ENCODE measurements at places on chromosomes 16 and 17. TPM values are rescaled to one million over a fixed set of nuclear protein-coding genes. Genes with fewer than 3 reads are reported as not detected.

GRCh38 chr16:79792664-79793351 is 192.3 kb upstream of the MAF start:
- no peaks in the 10 kb centered on the region for H3K27me3 ChIP-seq
- no peak for DNase-seq
- H3K36me3 ChIP-seq: no peaks in the 10 kb centered on the region

GRCh38 chr17:48499248-48499647 is 31.6 kb downstream of the HOXB1 start:
- no peaks in the 10 kb centered on the region for H3K36me3 ChIP-seq
- H3K4me3 ChIP-seq: no peak overlapping the region
- H3K27ac ChIP-seq: no peak overlapping the region

- H3K4me3 ChIP-seq: no peak overlapping the region
- no peak for DNase-seq
- no peak overlapping the region for H3K27ac ChIP-seq
- H3K4me1 ChIP-seq: no peaks in the 10 kb centered on the region
- H3K36me3 ChIP-seq: no peaks in the 10 kb centered on the region
Observed at GRCh38 chr16:20925751-20926150, 25.2 kb downstream of the LYRM1 start.

- no peaks in the 10 kb centered on the region for H3K36me3 ChIP-seq
- no peak overlapping the region for H3K4me3 ChIP-seq
- no peaks in the 10 kb centered on the region for H3K27me3 ChIP-seq
Observed at GRCh38 chr17:15886804-15887203, 58.1 kb upstream of the ADORA2B start.

- H3K27me3 ChIP-seq: no peaks in the 10 kb centered on the region
- no peaks in the 10 kb centered on the region for H3K4me1 ChIP-seq
- no peak for DNase-seq
- H3K27ac ChIP-seq: no peak overlapping the region
Observed at GRCh38 chr16:21610006-21610544, 10.7 kb downstream of the METTL9 start.

DNA sequence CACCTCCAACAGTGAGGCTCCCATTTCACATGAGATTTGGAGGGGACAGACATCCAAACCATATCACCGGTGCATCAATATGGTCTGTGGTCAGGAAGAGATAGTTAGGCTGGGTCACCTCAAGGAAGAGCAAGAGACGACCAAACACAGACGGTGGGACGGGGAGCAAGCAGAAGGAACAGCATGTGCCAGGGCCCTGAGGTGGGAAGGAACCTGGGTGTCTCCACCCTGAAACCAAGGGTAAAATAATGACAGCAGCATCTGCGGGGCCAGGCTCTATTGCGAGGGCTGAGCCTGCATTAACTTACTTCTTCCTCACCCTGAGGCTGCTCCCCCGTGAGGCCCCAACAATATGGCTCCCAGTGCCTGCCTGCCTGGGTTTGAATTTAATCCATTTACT is 8.9 kb upstream of the PRSS21 start:
- DNase-seq: no peak
- H3K36me3 ChIP-seq: no peaks in the 10 kb centered on the region
- H3K4me3 ChIP-seq: no peak overlapping the region
- peaks cover 9% of the 10 kb centered on the region for H3K4me1 ChIP-seq

GRCh38 chr17:82832411-82832810 is 7.4 kb downstream of the ZNF750 start:
- peaks cover 8% of the 10 kb centered on the region for H3K4me1 ChIP-seq
- peaks cover 85% of the 10 kb centered on the region for H3K36me3 ChIP-seq
- no peak overlapping the region for H3K27ac ChIP-seq
- no peak overlapping the region for H3K4me3 ChIP-seq
- DNase-seq: no peak

GRCh38 chr16:85138825-85139627 is 26.8 kb upstream of the CIBAR2 start:
- peaks cover 16% of the 10 kb centered on the region for H3K4me1 ChIP-seq
- no peaks in the 10 kb centered on the region for H3K36me3 ChIP-seq
- no peak overlapping the region for H3K27ac ChIP-seq
- no peak for DNase-seq

DNA sequence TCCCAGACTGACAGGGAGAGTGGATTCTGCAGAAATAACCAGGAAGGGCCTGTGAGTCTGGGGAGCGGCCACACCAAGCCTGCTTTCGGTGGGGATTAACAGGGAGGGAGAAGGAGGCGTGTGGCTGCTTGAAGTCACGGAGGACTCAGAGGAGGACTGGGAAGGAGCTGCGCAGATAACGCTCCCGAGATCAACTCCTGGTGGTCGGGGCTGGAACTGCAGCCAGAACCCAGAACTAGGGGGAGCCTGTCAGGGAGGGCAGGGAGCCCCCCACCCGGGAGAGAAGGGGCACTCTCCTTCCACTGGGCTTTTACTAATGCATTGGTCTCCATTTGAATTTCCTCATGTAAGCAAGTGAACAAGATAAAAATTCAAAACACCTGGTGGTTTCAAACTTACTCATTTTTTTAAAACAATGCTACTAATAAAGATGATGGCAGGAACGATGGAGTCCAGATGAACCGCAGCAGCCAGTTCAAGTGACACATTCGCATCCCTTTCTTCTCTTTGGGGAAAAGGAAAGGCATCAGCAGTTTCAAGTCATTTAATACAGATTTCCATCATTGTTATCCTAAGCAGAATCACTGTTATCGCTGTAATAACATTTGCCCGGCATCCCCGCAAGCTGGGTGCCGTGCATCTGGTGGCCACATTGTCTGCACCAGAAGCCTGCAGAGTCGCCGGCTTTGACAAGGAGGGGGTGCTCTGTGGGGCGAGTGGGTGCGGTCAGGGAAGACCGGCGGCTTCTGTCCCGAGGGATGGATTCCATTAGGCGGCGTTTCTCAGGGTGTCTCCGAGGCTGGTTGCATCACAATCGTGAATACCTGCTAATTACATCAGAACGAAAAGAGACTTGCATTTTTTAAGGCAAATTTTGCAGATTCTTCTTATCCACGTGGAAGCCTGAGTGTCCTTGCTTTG is 183.0 kb downstream of the FOXL1 start:
- no peak for DNase-seq
- H3K4me3 ChIP-seq: no peak overlapping the region
- H3K36me3 ChIP-seq: no peaks in the 10 kb centered on the region

GRCh38 chr16:87960852-87961251 is 9.6 kb downstream of the BANP start:
- H3K36me3 ChIP-seq: no peaks in the 10 kb centered on the region
- no peaks in the 10 kb centered on the region for H3K27me3 ChIP-seq
- DNase-seq: no peak
- H3K4me3 ChIP-seq: no peak overlapping the region
- no peak overlapping the region for H3K27ac ChIP-seq
- H3K4me1 ChIP-seq: peaks cover 17% of the 10 kb centered on the region

- H3K27me3 ChIP-seq: no peaks in the 10 kb centered on the region
- H3K4me3 ChIP-seq: no peak overlapping the region
- peak overlapping the region; percentile 64 for H3K27ac ChIP-seq
- H3K36me3 ChIP-seq: no peaks in the 10 kb centered on the region
Observed at GRCh38 chr16:23362460-23363317, 60.6 kb downstream of the SCNN1B start.

- H3K36me3 ChIP-seq: no peaks in the 10 kb centered on the region
- no peaks in the 10 kb centered on the region for H3K27me3 ChIP-seq
- no peak for DNase-seq
- peaks cover 18% of the 10 kb centered on the region for H3K4me1 ChIP-seq
- H3K4me3 ChIP-seq: no peak overlapping the region
Observed at GRCh38 chr17:62892870-62893338, 73.1 kb upstream of the TANC2 start.

DNA sequence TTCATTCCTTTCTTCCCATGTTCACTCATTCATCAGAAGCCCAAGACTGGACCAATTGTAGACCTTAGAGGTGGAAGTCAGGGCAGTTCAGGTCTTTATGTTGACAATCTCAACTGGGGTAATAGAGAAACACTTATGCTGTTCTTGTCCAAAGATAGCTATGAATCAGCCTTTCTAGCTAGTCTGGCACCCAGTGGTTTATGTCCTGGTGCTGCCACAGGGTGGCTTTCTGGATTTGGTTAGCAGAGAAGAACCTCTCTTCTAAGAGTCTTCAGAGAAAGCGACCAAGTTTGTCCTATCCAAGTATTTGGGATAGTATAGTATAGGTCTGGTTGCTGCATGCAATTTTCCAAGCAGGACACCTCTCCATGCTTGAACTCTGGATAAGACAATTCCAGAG is 83.3 kb downstream of the NOG start:
- H3K4me3 ChIP-seq: no peak overlapping the region
- H3K27ac ChIP-seq: no peak overlapping the region
- no peak for DNase-seq
- H3K4me1 ChIP-seq: no peaks in the 10 kb centered on the region
- no peaks in the 10 kb centered on the region for H3K36me3 ChIP-seq
- H3K27me3 ChIP-seq: no peaks in the 10 kb centered on the region

DNA sequence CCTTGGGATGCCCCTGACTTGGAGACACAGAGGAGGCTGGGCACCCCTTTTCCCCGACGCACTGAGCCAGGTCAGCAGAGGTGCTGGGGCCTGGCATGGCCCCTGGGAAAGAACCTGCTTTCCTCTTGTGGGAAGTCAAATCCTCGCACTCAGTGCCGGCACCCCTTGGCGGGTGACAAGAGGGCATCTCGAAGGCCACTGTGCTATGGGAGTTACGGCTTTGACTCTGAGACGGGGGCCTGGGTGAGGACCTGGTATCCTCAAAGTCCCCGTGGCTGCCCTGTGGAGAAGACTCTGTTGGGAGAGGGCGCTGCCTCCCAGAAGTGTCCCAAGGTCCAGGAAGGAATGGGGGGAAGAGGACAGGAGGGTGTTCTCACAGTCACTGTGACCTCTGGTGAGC is 117.0 kb downstream of the METRNL start:
- H3K36me3 ChIP-seq: no peaks in the 10 kb centered on the region
- no peak overlapping the region for H3K4me3 ChIP-seq
- peaks cover 23% of the 10 kb centered on the region for H3K4me1 ChIP-seq
- H3K27me3 ChIP-seq: no peaks in the 10 kb centered on the region
- DNase-seq: no peak

DNA sequence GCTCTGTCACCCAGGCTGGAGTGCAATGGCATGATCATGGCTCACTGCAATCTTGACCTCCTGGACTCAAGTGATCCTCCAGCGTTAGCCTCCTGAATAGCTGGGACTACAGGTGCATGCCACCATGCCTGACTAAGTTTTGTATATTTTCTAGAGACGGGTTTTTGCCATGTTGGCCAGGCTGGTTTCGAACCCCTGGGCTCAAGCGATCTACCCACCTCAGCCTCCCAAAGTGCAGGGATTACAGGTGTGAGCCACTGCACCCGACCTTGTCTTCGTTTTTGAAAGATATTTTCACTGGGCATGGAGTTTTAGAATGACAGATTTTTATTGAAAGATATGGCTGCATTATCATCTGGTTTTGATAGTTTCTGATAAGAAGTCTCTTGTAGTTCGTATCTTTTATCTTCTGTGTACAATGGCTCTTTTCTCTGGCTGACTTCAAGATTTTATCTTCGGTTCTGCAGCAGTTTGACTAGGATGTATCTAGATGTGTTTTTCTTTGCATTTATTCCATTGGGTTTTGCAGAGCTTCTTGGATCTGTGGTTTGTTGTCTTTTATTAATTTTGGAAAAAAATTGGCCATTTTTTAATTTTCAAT is 14.6 kb downstream of the ADGRG5 start:
- no peak overlapping the region for H3K4me3 ChIP-seq
- H3K27ac ChIP-seq: no peak overlapping the region
- H3K4me1 ChIP-seq: no peaks in the 10 kb centered on the region
- no peaks in the 10 kb centered on the region for H3K36me3 ChIP-seq

DNA sequence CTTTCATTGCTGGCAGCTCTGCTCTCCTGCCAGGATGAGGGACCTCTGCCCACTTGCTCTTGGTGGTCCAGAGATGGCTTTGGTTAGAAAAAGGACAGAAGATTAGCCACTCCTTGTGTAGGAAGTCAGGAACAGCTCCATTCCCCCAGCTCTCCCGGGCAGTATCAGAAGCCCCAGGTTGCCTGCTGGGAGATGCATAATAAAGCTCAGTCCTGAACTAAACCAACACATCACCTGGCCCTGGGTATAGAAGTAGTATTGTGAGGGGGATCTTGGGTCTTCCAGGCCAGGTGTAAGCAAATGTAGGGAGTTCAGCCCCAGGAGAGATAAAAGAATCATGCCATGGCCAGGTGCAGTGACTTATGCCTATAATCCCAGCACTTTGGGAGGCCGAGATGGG is 52.4 kb downstream of the NEUROD2 start:
- no peak overlapping the region for H3K4me3 ChIP-seq
- DNase-seq: no peak

The CES5A gene
- not detected for total RNA-seq

The CTRL gene
- not detected for total RNA-seq

The MAFG gene
- 20.6 TPM for total RNA-seq

The GLIS2 gene
- 0.47 TPM for total RNA-seq

The NR1D1 gene
- 16.4 TPM for total RNA-seq

The HELZ gene
- total RNA-seq: 11.4 TPM

The CCT6B gene
- total RNA-seq: 0.34 TPM

The KIFC3 gene
- 43.9 TPM for total RNA-seq

The GRIN2A gene
- total RNA-seq: 0.56 TPM

The TPSAB1 gene
- total RNA-seq: 395 TPM

The SEPHS2 gene
- total RNA-seq: 23.5 TPM

The ORC6 gene
- 10.8 TPM for total RNA-seq

The CARHSP1 gene
- 178 TPM for total RNA-seq

The CTRB2 gene
- not detected for total RNA-seq

Data from esophagus squamous epithelium (tissue), 5 donors.